Left renal cortex interstitium (tissue), 4 donors: ENCODE measurements at places on chromosomes 6 and 20. TPM values are rescaled to one million over a fixed set of nuclear protein-coding genes. Genes with fewer than 3 reads are reported as not detected.

GRCh38 chr6:56223995-56224394 is 23.4 kb downstream of the COL21A1 start:
- no peak for DNase-seq

GRCh38 chr20:57657535-57658446 is 37.6 kb upstream of the ZBP1 start:
- DNase-seq = no peak

- no peak for DNase-seq
Measured at GRCh38 chr6:44338228-44339122, 4.0 kb upstream of the SPATS1 start.

DNA sequence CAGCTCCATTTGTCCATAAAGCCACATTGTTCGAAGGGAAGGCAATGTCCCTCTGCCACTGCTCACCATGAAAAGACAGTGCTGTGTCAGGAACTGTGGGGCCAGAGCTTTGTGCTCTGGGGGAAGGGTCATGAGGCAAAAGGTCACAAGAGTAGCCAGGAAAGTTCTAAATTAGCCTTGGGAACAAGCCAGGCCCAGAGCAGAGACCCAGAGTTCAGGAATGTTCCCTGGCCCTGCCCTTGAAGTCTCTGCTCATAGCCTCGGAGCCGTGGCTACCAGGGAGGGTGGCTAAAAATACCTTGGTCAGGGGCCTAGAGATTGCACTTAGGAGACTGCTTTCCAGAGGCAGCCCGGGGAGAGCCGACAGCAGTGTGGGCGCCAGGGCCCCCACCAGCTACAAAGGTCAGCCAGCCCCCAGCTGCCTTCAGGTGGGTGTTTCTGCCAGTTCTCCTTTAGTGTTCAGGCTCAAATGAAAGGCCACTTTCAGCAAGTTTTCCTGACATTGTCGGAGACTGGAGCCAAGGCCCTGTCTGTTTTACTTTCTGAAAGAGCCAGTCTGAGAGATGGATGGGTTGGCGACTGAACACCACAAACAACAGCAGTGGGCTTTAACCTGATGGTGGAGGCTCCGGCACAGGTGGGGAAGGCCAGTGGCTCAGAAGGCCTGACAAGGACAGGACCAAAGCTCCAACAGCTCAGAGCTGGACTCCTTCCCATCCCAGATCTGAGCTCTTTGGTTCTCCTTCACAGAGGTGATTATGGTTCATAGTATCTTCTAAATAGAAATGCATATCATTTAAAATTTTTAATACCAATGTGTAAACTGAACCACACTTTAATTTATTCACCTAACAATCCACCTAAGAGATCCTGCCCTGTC is 76.2 kb downstream of the CDH26 start:
- no peak for DNase-seq

The FLRT3 gene
- 163 TPM for polyA plus RNA-seq
